ENCODE measurements at places on chromosomes 2 and 18. TPM values are rescaled to one million over a fixed set of nuclear protein-coding genes. Genes with fewer than 3 reads are reported as not detected.

The CFAP53 gene
- 0.26 TPM for total RNA-seq

The COLEC11 gene
- 0.74 TPM for total RNA-seq

The EML6 gene
- 0.32 TPM for total RNA-seq

DNA sequence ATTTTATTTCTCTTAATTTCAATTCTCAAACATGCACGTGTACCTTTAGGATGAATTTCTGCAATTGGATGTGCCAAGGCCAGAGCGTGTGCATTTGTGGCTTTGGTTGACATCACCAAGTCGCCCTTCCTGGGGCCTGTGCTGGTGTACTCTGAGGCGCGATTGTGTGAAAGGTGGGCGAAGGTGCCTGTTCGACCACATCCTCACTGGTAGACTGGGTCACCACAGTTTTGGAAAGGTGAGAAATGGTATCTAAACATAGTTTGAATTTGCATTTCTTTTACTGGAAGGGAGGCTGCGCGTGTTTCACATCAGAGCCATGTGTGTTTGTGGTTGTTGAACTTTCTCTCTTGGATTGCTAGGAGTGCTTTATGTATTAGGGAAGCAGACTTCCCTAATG lies 89.8 kb downstream of the LDLRAD4 start:
- DNase-seq = no peak

The ADRA2B gene
- total RNA-seq = 0.10 TPM

DNA sequence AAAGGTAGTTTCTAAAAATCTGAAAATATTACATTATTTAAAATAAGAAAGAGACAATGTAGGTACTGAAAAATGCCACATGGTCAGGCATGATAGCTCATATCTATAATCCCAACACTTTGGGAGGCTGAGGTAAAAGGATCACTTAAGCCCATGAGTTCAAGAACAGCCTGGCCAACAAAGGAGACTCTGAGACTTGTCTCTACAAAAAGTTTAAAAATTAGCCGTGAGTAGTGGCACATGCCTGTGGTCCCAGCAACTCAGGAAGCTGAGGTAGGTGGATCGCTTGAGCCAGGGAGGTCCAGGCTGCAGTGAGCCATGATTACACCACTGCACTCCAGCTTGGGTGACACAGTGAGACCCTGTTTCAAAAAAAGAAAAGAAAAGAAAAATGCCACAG lies 21.8 kb downstream of the ATAD2B start:
- DNase-seq = no peak

The NCOA1 gene
- 6.3 TPM for total RNA-seq

DNA sequence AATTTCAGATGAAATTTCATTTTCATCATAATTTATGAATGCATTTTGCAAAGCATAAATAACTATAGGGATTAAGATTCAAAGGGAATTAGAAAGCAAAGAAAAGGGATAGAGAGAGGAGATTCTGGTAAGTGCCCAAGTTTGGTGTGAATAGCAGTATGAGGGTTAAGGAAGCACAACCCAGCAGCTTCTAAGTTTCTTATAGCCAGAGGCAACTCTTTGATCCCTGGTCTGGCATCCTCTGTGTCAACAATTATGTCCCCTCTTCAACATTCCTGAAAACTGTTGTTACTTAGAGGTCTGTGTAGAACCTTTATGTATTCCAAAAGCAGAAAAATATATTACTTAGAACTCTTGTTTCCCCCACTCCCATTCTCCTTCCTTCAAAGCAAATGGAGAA lies 171.6 kb upstream of the SATB2 start:
- no peak for DNase-seq

The PDE1A gene
- total RNA-seq = not detected

The LHCGR gene
- 0.11 TPM for total RNA-seq

The FAM124B gene
- not detected for total RNA-seq

DNA sequence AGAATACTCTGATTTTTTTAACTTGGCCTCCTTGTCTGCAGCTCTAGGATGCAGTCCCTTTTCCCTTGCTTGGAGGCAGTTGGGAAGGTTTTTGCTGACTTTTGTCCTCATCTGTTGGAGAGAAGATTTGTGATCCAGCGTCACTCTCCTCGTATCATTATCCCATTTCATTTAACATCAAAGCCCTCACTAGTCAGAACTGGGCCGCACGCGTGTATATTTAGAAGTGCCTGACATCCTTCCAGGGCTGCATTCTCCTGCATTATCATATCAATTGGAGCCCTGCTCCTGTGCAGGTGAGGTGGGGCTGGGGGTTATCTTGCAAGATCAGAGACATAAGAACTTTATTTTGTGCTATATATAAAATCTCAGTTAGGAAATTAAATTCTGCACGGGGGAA lies 435.1 kb upstream of the HS6ST1 start:
- DNase-seq = no peak

The PROM2 gene
- not detected for total RNA-seq

GRCh38 chr2:186751790-186752189 lies 57.9 kb downstream of the FAM171B start:
- peak; percentile 24 for DNase-seq

The SP100 gene
- total RNA-seq = 172 TPM

- no peak for DNase-seq
Observed at GRCh38 chr2:217467331-217467730, 535.5 kb downstream of the TNS1 start.

- DNase-seq = no peak
Observed at GRCh38 chr18:44852818-44853217, 172.1 kb downstream of the SETBP1 start.

GRCh38 chr18:21000667-21001066 lies 110.9 kb downstream of the ROCK1 start:
- DNase-seq = no peak

DNA sequence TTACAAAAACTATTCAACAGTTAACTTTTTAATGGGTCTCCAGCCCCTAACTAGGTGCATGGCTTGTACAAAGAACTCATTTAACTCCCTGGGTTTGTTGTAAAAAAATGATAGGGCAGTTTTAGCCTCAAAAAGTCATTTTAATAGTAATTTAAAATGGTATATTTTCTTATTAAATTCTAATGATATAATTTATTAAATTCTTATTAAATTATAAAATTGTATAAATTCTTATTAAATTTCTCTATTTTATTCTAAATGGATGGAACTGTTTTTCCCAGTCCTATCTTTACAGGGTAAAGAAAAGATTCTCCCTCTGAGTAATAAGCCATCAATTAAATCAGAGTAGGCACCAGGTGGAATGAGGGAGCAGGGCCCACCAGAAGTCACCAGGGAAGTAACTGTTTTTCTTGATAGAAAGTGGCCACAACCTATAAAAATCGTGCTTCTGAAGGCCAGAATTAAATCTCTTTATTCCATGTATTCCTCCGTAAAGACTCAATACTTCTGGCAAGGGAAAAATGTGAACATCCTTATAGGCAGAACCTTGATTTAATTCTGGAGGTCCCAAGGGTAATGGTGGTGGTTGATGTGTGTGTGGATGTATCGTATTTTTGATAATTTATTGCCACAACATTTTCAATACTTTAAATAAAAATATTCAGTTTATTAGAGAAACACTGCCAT lies 814 bp downstream of the FKBP7 start:
- no peak for DNase-seq

- DNase-seq = no peak
Observed at GRCh38 chr2:19299032-19299431, 59.4 kb downstream of the OSR1 start.

- DNase-seq = no peak
Observed at GRCh38 chr2:164551519-164551918, 69.8 kb downstream of the GRB14 start.

GRCh38 chr18:21096760-21097159 lies 14.9 kb downstream of the ROCK1 start:
- DNase-seq = no peak

The CHRND gene
- not detected for total RNA-seq

- no peak for DNase-seq
Observed at GRCh38 chr18:70491734-70492348, 203.0 kb downstream of the SOCS6 start.

The PLEK gene
- total RNA-seq = 319 TPM

The CDH20 gene
- not detected for total RNA-seq

DNA sequence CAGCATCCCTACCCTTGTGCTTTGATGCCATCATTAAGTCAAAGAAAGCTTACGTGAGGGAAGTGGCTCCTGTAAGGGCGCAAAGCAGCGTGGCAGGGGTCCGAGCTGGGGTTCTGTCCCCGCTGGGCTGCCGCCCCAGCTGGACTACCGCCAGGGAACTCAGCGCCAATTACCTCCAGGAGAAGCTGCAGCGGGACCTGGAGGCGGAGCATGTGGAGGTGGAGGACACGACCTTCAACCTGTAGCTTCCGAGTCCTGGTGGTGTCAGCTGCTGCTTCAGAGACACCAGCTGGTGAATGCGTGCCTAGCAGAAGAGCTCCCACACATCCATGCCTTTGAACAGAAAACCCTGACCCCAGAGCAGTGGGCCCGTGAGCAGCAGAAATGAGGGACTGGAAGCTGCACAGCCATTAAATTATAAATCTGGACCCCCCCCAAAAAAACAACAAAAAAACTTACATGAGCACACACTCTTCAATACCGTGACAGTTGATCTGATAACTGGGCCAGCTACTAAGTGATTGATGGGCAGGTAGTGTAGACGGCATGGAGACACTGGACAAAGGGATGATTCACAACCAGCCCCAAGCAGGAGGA lies 20.1 kb upstream of the YES1 start:
- no peak for DNase-seq

The CRYGC gene
- not detected for total RNA-seq

DNA sequence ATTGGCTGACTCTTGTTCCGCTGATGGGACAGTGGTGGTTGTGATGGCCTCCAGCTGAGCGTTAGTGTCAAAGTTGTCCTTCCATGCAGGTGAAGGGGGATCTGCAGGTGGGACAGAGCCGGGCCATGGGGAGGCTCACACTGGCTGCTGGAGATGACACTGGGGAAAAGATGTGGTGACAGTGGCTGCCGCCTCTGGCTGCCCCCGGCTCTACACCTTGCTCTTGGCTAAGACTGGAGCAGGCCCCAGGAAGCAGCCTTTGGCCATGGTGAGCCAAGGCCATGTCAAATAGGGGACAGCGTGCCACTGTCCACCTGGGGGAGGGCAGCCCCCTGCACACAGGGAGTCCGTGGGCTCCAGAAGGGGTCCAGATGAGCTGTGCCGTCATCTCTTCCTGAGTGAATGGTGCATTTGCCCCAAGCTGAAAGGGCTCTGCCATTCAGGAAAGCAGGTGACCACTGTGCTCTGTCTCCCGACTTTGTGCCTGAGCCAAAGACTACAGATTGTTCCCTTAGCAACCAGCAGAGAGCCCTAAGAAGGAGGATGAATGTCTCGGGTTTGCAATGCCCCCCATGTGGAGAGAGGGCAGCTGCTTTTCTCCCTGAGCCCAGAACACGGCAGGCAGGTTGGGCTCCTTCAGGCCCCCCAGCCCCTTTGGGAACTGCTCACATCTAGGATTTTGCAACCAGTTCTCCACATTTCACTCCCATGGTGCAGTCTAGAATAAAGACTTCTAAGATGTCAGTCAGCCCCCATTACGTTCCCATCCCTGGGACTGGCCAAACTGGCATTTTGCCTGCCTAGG lies 79.1 kb upstream of the BCL2L11 start:
- no peak for DNase-seq

- peak; percentile 81 for DNase-seq
Observed at GRCh38 chr2:39377226-39377939, 59.7 kb downstream of the MAP4K3 start.

The BMPR2 gene
- total RNA-seq = 15.7 TPM

GRCh38 chr2:186841940-186842339 lies 7.0 kb downstream of the ZSWIM2 start:
- DNase-seq = no peak

DNA sequence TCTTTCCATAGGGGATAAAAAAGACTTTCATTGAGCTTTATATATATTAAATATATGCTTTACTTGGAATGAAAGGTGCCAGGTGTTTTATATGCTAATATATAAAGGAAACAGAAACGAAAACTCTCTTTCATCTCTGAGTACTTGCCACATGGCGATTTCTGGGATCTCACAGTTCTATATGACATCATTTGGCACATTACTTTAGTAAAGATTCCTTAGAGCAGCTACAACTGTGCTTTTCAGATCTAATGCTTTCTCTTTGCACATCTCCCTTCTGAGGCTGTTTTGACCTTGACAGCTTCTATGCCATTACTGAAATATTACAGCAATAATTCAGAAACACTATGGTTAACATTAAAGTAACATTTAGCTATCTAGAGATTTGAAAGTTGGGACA lies 1082.9 kb upstream of the CDH2 start:
- DNase-seq = no peak

DNA sequence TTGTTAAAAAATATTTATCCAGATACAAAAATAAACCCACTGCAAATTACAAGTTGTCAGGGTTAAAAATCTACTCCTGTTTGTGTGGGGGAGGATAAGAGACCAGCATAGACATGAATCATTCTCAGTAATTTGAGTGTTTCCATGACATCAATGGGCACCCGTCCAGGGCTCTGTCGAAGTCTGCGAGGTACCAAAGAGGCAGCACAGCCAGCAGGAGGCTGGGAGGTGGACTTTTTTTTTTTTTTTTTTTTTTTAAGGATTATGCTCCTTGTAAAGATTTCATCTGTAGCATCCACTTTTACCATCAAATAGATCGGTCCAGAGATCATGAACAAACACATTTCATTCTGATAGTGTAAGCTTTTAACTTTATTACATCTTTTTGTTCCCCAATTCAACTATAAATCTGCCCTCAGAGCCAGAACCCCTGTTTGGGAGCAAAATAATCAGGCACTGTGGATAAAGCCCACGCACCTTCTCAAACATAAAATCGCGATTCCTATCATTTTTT lies 182.0 kb downstream of the TCF4 start:
- DNase-seq = no peak

The KYNU gene
- total RNA-seq = 36.8 TPM

DNA sequence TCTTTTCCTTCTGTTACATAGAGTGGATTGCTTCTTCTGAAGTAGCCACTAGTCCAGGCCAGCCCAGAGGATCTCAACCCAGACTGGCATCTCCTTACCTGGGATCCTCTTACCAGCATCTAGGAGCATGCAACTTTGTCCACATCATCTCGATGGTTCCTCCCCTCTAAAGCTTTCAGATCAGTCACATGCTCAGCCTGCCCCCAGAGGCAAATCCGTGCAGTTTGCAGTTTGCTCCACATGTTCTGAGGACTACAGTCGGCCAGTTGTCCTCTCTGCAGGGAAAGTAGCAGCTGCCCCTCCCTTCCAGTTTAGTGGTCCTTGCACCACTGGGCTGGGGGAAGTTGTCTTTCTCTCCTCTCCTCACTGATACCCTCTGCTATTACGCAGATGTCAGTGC lies 259.8 kb upstream of the APCDD1 start:
- no peak for DNase-seq

- DNase-seq = no peak
Observed at GRCh38 chr2:77608510-77608909, 86.3 kb upstream of the LRRTM4 start.

DNA sequence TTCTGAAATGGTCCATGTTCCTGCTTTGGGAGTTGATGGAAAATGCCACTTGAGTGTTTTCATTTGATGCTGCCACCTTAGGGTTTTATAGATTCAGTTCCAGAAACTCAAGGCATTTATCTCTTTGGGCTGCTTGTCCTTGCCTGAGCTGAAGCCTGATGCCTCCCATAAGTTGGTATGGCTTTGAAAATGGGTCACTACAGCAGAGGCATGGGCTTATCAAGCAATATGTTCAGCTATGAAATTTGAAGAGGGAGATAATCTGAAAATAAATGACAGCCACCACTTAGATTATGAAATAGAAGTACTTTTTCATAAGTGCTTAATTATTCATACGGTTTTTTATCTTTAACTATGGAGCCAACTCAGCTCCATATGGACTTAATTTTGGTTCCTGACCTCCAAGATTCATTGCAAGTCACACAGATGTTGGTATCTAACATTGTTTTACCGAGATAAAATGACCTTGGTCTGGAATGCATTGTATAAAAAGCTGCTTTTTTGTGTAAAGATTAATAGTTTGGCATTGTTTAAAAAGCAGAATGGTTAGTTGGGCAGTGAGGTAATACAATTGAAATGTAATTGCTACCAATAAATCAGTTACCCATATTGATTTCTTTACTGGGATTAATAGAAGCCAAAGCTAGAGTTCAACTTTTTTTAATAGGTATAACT lies 4.5 kb downstream of the SLC14A1 start:
- DNase-seq = no peak

Measured in GM12878 (cell line).